H9 (cell line): ENCODE measurements at places on chromosomes 12 and 14.

- DNase-seq, result no peak
Measured at GRCh38 chr12:12127304-12127703, 56.6 kb downstream of the BCL2L14 start.

GRCh38 chr12:64122995-64123394 lies 99.1 kb downstream of the KICS2 start:
- no peak for DNase-seq

DNA sequence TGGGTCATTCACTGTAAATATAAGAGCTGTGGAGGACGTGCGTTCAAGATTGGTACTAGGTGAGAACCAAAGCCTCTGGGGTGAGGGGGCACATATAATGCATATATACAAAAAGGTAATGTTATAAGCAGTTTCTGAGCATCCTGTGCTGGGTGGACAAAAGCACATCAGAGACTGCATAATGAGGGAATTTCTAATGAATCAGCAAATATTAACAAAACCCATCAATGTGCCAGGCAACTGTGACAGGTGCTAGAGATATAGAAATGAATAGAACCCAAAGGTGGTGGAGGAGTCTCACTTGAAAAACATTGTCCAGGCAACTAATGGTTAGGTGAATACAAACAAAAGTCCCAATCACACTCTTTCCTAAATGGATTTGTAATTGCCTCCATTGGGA lies 74.7 kb downstream of the GPR65 start:
- no peak for DNase-seq

GRCh38 chr12:26410689-26411088 lies 215.3 kb downstream of the SSPN start:
- no peak for DNase-seq

DNA sequence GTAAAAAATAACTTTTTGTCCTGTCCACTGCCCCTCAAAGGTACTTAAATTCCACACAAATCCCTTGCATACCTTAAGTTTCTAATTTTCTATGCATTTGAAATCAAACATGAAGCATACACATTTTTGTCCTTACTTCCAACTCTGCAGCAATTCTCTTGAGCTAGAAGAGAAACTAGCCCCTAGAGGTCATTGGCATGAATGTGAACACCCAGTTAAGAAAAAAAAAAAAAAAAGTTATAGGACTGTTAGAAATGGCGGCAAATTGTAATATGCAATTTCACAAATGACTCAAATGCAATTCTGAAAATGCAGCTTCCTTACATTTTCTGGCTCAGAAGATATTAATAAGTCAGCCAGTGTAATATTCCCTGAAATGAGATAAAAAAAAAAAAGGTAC lies 4.6 kb upstream of the ESR2 start:
- DNase-seq, result no peak

GRCh38 chr12:126171937-126172559 lies 1106.8 kb downstream of the AACS start:
- no peak for DNase-seq

GRCh38 chr14:102362084-102362483 lies 606 bp downstream of the CINP start:
- no peak for DNase-seq

- DNase-seq, result no peak
Measured at GRCh38 chr14:96894966-96895365, 97.8 kb downstream of the VRK1 start.

DNA sequence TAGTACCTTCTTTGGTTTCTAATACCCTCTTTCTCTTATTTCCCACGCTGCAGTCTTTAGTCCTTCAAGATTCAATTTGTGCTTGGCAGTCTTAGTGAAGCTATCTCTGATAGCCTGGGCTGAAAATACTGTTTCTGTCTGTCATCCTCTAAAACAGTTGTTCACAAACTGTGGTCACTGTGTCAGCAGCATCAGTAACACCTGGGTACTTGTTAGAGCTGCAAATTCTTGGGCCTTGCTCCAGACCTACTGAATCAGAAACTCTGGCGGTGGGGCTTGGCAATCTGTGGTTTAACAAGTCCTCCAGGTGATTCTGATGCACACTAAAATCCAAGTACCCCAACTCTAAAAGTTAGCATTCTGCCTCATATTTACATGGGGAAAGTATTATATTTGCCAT lies 217.5 kb upstream of the SEL1L start:
- no peak for DNase-seq

GRCh38 chr12:88339966-88340365 lies 197.9 kb downstream of the TMTC3 start:
- no peak for DNase-seq

GRCh38 chr14:63435838-63436237 lies 107.3 kb downstream of the PPP2R5E start:
- no peak for DNase-seq

- DNase-seq, result no peak
Measured at GRCh38 chr12:10101042-10101579, 2.3 kb upstream of the CLEC1A start.

DNA sequence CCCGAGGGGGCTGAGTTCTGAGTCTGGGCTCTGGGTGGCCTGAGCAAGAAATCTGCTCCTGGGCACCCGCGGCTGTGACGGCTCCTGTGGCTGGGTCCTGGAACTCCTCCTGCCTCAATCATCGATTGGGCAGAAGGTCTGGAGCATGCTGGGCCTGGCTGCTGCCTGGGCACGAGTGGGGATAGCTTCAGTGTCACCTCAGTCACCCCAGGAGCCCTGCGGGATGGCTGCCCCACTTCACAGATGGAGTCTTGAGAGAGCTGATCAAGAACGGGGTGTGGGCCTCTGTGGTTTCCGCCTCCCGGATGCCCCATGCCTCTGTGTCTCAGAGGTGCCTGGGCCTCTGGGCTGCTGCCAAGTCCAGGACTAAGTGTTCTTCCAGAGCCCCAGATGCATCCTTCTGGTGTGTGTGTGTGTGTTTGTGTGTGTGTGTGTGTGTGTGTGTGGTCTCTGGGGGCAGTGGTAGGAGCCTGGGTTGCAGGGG lies 185.6 kb upstream of the C14orf180 start:
- DNase-seq, result peak; percentile 24

DNA sequence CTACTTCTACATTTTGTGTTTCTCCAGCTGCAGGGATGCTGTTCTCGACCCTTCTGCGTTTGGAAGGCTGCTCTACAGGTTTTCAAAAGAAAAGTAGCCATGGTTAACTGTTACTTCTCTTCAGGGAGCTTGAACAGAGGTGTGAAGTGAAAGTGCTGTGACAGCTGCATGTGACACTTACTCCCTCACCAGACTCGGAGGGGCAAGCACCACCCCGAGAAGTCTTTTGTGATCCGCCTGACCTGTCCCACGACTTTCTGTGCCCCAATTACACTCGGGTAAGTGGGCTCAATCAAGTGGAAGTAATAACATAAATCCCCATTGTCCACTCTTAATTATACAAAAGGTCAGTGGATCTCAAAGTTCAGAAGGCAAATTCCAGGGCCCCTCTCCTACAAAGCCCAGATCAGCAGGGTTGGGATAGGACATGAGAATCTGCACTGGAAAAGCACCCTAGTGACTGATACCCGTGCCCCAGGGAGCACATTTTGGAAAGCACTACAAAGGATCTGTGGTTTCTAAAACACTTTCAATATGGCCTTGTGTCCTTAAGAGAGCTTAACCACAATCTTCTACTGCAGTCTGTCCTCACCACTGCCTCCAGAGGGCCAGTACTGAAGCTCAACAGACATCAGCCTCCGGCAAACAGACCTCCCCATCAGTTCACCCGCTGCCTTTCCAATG lies 11.5 kb downstream of the FICD start:
- no peak for DNase-seq

- no peak for DNase-seq
Measured at GRCh38 chr12:3959799-3960560, 86.8 kb upstream of the PARP11 start.

DNA sequence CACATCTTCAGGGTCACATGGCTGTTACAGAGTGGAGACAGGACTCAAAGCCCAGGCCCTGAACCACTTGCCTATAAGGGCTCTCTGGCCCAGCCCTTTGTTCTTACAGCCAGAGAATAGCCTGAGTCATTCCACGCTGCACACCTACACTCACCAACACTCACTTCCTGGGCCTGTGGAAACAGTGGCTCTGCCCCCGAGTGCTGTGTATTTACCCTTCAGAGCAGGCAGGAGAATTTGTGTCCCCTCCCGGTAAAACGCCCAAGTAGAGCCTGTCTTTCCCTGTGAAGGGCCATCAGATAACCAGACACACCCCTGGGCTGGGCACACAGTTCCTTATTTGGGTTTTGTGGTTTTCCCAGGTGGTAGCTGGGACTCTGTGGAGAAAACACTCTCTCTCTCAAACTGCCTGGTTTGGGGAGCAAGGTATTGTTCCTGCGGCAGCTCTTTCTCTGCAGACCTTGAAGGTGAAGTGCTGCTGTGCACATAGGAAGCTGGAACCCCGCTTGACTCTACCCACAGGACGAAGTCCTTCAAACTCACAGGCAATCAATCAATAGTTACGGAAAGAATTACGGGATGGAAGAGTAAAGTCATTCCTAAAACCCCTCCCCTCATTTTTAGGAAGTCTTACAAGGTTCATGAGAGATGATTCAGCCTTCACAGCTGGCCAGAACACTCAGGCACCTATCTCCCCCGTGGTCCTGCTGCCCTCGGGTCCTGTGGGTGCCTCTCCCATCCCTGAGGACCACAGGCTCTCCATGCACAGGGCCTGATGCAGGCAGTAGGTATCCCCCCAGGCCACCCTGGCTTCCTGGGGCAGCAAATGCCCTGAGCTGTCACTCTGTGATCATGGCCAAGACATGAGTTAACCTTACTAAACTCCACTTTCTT lies 20.3 kb downstream of the FIGNL2 start:
- no peak for DNase-seq

DNA sequence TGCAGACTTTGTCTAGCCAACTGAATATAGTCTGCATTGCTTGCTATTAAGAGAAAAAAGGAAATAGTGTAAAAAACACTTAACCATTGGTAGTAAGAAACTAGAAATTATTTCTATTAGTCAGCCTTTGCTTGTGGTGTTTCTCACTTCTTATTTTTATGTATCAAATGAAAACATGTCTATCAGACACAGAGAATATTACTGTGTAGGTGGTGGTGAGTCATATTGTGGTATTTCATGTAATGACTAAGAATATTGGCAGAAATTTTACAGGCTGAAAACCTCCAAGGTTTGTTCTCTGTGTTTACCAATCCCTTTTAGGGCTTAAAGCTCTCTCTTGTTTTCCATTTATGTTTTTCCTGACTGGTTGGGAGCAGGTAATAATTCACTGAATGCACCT lies 87.2 kb downstream of the DAAM1 start:
- no peak for DNase-seq

GRCh38 chr12:47033789-47034555 lies 45.4 kb upstream of the PCED1B start:
- DNase-seq, result no peak

GRCh38 chr14:37585971-37586796 lies 8.9 kb downstream of the FOXA1 start:
- no peak for DNase-seq

GRCh38 chr12:94001691-94002090 lies 146.7 kb upstream of the PLXNC1 start:
- no peak for DNase-seq

DNA sequence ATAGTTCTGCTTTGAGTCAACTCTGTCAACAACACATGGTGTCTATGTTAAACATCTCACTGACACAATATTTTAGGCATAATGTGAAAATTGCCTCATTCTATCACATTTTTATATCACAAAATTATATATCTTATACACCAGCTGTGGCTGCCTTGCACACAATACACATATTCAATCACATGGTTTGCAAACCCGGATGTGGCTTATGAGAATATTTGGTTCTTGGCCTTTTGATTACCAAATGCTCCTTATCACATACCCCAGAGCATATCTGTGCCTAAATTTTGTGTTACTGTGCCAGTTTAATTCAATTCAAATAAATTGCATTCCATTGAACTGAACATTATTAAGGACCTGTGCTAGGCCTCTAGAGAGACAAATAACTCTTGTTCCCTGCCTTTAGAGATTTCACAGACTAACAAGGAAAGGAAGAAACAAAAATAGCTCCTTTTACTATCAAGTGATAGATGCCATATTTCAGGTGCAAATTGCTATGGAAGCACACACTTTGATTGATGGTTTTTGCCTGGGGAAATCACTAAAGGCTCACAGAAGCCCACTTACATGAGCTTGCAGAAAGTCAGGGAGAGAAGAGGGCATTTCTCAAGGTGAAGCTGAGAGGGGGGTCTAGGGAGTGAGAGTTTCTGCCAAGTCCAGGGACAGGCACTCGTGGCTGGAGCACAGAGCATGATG lies 63.4 kb downstream of the PPP1R36 start:
- no peak for DNase-seq

DNA sequence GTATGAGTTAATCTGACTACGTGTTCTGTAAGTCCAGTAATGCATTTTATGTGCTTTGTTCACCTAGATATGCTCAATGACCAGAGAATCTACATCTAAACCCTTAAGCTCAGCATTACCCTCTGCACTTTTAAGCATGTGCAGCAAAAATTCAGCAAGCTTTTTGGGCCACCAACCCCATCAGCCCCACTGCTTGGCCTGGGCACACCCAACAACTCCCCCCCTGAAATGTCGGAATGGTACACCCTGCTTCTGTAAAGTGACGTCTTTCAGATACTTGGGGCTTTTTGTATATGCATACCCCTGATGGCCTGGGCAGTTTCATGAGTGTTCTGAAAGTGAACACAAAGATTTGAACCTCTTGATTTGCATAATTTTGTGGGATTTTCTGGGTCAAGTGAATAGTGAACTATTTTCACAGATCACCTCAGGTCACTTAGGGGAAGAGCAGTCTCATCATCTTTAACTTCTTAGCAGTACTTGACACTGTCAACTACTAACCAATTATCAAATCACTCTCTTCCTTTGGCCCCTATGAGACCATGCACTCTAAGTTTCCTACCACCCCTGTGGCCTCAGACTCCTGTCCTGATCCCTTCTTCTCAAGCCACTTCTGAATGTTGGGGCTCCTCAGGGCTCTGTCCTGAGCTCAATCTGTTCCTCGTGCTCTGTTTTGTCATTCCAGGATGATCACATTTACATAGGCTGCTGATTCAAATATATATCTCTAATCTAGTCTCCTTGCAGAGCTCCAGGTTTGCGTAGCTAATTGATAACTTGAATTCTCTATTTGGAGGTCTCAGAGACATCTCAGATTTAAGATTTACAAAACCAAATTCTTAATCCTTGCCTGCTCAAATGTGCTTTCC lies 36.3 kb upstream of the PPM1A start:
- no peak for DNase-seq

DNA sequence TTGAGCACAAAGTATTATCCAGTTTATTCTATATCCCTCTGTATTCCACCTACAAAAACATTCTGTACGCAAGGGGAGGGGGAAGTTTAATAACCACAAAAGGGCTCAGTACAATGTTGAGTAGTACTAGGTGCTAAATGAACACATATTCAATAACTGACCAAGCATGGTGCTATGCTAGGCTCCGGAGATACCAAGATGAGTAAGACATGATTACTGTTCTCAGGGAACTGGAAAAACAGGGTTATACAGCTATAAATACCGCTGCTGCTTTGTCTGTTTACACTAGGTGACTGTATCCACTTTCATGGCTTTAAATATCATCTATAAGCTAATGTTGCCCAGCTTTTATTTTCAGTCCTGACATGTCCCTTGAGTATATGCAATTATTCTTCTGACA lies 135.8 kb downstream of the INSM2 start:
- DNase-seq, result no peak

GRCh38 chr12:51448618-51449256 lies 24.1 kb downstream of the SLC4A8 start:
- DNase-seq, result no peak

GRCh38 chr12:14656846-14657245 lies 39.6 kb downstream of the GUCY2C start:
- DNase-seq, result peak; percentile 56

GRCh38 chr12:99146185-99146584 lies 501.1 kb downstream of the APAF1 start:
- DNase-seq, result no peak

GRCh38 chr12:22709292-22709691 lies 84.3 kb downstream of the ETNK1 start:
- no peak for DNase-seq
